ENCODE measurements at places on chromosomes 1 and 21.
A peak's percentile ranks its signal among the peaks of the same experiment; 100 is the strongest.

- DNase-seq: peak; percentile 40
Measured at GRCh38 chr1:201356701-201357100, 20.8 kb downstream of the TNNT2 start.

- DNase-seq: peak; percentile 66
Measured at GRCh38 chr1:21930080-21930571, 7.0 kb downstream of the HSPG2 start.

DNA sequence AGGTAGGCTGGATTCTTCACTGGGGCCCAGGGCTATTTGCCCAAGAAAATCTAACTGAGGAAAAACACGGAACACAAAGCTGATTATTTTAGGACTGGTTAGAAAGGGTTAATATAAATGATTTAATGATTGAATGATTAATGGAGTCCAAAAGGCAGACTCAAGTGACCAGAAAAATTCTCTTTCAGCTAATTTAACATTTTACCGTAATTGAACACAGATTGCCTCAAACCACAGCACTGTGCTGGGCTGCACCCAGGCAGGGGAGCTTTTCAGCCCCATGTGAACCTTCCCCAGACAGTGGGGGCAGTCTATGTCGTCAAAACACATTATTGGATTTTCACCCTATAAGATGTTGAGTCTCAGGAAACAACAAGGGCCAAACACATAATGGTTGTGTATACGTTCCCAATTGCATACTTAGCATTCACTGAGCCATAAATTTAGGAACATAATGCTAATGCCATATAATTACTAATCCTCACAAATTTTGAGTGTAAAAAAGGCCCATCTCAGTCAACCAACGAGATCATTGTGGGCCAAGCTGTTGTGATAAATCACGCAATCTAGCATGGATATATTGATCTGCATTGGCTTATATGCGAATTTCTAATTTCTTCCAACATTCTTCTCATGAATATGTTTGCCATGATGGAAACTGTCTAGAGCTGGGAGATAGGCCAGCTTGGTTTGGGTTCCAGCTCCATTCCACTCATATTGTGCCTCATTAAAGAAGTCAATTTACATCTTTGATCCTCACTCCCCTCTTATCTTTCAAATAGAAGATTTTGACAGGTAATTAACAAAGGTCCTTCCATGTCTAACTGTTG, 27.7 kb downstream of the DSCAM start:
- no peak for DNase-seq

DNA sequence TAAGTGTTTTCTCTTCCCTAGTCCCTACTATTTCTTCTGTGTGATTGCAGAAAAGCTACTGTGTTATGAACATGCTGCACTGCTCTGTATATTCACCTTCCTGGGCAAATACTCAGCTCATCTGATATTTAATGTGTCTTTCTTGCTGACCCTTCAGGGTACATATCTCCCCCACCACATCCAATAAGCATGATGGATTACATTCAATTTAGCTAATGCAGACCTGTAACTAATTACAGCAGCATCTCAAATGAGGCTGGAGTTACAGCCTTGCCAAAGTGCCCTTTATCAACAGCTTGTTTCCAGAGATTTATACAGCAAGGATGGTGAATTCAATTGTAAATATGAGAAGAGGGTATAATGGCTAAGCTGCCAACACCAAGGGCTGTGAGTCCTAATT, 144.0 kb downstream of the KCNH1 start:
- no peak for DNase-seq

DNA sequence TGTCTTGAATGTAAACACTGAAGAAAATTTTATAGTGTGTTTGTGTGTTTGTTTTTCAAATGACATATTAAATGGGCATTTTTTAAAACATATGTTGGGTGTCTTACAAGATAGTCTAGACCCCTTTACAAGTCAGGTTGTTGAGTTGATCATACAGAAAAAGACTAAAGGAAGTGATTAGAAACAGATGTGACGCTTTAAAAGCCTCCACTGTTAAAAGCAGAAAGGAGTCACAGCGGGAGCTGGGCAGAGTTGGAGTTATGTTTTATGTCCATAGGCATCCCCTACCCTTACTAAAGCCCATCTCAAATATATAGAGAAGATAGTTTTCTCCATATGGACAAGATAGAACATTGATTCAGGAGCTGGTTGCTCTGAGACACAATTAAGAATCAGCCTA, 393.9 kb downstream of the PLPP3 start:
- DNase-seq: no peak

GRCh38 chr1:179825798-179826460, 51.7 kb downstream of the TOR1AIP2 start:
- no peak for DNase-seq

DNA sequence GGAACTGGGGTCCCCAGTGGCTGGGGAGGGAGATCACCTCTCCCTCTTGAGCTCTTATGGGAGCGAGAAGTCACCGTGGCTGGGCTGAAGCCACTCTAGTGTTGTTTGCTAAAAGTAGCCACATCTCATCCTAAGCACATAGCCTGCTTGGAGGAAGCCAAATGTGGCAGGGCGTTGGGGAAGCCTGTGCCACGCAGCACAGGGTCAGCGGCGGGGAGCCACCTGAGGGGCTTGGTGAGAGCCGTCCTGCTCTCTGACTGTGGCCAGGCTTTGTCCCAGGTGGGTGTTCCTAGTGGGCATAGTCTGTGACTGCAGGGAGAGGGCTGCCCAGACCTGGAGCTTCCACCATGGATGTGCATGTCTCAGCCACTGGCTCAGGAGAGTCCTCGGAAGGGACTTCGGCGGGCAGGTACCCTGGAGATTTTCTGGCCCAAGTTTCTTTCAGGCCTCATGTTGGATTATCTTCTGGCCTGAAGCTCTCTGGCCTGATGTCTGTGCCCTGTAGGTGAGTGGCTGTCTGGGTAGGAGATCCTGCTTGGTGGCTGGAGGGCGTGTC, 38.9 kb downstream of the MORN1 start:
- peak; percentile 36 for DNase-seq

GRCh38 chr21:43345746-43346409, 81.1 kb downstream of the SIK1 start:
- peak; percentile 33 for DNase-seq

DNA sequence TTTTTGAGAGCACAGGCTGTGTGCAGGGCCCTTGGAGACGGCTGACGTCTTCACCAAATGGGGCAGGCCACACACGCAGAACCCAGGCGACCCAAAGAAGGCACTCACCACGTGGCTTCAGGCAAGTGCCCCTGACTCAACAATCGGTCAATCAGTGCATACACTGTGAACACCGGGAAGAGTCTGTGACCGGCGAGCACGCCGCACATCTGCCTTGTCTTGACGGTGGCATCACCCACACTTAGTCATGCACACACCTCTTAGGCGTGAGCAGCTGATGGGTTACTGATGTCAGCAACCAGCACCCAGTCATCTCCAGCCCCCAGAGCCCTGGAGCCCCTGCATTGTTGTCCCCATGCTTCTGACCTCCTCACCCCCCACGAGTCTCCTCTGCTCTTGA, 4.9 kb upstream of the LRRC3 start:
- DNase-seq: no peak

- DNase-seq: no peak
Measured at GRCh38 chr1:63112155-63112900, 210.0 kb upstream of the FOXD3 start.

DNA sequence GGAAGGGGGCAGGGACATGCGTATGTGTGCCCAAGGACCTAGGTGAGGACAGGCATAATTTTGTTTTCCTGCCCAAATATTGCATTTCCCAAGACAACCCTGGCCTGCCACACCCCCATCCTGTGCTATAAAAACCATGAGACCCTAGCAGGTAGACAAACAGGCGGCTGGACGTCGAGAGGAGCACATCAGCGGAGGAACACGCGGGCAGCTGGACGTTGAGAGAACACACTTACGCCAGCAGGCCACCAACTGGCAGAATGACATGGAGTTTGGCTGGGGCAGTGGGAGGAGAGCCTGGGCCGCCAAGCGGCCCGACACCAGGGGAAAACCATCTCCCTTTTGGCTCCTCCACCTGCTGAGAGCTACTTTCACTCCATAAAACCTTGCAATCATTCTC, 3.0 kb upstream of the FGGY start:
- no peak for DNase-seq

DNA sequence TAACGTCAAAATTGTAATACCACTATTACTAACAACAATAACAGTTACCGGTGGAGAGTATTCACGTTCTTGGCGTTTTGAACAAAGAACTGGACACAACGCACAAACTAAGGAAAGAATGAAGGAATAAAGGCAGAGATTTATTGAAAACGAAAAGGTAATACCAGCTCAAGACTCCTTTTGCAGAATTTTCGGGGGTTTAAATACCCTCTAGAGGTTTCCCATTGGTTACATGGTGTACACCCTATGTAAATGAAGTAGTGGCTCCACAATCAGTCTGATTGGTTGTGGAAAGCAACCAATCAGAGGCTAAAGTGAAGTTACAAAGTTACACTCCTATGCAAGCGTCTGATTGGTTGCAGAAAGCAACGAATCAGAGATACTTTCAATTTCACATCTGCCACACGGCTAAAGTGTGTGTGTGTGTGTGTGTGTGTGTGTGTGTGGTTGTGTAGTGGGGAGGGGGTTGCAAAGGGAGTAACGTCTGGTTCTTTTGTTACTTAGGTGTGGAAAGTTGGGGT, 1.1 kb upstream of the GTF2B start:
- no peak for DNase-seq

GRCh38 chr1:243855616-243856318, 5.7 kb upstream of the AKT3 start:
- no peak for DNase-seq

- peak; percentile 51 for DNase-seq
Measured at GRCh38 chr1:2215909-2216766, 12.0 kb upstream of the SKI start.

DNA sequence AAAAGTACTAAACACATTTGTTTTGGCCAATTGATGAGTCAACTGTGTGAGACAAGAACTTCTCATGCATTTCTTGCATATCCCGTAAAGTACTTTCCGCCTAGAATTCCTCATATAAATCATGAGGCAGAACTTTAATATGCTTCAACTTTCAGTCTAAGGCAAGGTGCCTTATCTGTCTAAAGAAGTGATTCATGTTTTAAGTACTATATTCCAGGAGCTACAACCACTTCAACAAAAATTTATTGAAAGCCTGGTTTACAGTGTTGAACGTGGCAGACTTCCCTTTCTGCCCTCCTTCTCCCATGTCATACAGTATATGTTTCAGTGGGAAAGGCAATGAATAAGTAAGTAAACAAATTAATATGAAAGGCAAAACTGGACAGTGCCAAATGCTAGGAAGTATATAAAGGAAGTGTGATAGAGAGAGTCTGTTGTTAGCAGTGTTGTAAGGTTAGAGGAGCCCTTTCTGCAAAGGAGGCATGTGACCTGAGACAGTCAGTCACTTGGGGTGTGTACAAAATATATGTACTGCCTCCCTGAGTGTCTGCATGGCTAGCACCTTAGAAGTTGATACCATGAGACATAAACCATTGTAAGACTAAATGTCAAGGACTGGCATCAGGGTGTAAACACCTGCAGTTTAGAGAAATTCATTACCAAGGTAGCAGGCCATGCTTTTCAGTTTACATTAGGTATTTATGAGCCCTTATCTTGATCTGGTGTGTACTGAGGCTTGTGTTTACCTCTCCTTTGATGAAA, 362.2 kb downstream of the SRGAP2C start:
- no peak for DNase-seq

DNA sequence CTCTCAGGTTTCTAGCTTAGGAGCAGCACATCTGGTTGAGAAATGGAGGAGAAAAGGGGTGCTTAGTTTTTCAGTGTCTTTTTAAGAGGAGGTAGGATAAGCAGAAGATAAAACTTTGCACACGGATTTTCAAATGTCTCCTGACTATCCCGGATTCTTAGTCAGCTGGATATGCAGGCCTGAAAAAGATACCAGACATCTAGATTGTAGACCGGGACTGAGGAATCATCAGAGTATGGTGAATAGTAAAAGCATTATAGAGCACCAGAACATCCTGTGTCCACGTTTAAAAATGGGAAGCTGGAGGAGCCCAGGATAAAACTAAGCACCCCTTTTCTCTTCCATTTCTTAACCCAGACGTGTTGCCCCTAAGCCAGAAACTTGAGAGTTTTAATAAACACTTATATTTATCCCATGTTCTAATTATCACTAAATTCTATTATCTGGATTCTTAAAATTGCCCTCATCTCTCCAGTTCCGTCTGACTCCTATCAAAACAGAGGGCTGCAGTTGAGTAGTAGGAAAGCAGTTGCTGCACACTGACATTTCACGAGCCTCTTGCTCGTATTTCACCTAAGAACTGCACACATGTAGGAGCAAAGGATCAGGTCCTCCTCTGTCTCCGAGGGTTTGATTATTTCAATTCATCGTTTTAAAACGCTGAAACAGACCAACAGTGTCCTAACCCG, 609 bp downstream of the PIGK start:
- no peak for DNase-seq

Measured in right cardiac atrium (tissue), 5 donors.